ENCODE measurements at places on chromosomes 5 and 9.

GRCh38 chr9:90147426-90147825 is 495.2 kb downstream of the DIRAS2 start:
- DNase-seq = no peak

DNA sequence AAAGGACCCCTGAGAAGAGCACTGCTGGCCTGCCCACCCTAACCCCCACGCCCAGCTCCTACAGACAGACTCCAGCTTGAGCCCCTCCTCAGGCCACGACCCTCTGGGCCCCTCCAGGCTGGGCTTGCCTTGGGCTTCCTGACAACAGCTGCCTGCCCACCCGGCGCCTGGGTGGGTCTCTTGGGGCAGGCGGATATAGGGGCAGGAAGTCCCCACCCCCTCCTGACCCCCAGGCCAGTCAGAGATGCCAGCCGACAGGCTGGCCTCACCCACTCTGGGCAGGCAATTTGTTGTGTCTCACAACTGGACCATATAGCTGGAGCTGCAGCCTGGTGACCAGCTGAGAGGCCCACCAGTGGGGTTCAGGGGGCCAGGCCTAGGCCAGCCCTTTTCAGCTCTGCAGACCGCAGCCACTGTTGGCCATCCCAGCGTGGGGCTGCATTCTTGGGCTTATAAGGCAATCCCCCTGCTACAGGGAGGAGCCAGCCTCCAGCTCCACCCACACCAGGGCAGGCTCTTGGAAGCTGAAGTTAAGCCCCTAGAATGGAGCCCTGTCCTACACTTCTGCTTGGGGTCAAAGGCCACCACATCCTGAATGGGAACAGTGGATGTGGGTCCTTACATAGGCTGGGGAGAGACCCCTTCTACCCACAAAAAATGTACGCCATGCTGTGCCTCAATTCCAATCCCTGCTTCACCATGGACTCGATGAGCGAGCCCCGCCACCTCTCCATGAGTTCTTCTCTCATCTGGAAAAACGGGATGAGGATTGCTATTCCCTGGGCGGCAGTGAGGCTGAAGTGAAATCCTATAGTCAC is 2.0 kb downstream of the PDLIM7 start:
- no peak for DNase-seq

DNA sequence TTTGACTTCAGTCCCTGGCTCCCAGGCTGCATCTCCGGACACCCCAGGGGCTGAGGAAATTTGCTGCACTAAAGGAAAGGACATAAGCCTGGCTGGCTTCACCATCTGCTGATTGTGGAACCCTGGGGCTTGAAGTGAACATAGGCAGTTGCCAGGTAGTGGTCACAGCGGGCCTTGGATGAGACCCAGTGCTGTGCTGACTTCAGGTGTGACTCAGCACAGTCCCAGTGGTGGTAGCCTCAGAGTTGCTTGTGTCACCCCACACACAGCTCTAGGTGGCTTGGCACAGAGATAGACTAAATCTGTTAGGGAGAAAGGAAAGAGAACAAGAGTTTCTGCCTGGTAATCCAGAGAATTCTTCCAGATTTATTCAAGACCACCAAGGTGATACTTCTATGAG is 36.1 kb upstream of the RUSC2 start:
- no peak for DNase-seq

DNA sequence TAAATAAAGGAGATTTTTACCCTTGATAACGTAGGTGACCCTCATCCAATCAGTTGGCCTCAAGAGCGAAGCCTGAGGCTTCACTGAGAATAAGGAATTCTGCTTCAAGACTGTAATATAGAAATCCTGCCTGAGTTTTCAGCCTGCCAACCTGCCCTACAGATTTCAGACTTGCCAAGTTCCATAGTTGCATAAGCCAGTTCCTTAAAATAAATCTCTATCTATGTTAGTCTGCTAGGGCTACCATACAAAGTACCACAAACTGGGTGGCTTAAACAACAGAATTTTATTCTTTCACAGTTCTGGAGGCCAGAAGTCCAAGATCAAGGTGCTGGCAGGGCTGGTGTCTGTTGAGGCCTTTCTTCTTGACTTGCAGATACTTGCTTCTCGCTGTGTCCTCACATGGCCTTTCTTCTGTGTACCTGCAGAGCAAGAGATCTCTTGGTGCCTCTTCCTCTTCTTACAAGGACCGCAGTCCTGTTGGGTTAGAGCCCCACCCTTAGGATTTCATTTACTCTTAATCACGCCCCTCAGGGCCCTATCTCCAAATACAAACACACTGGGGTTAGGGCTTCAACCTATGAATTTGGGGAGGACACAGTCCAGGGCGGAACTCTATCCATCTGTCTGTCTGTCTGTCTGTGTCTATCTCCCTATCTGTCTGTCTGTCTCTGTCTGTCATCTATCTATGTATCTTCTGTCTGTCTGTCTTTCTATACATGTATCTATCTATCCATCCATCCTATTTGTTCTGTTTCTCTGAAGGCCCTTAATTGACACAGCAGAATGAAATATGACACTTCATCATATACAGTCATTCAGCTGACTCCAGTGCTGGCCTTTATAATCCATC is 17.0 kb upstream of the CMBL start:
- no peak for DNase-seq

DNA sequence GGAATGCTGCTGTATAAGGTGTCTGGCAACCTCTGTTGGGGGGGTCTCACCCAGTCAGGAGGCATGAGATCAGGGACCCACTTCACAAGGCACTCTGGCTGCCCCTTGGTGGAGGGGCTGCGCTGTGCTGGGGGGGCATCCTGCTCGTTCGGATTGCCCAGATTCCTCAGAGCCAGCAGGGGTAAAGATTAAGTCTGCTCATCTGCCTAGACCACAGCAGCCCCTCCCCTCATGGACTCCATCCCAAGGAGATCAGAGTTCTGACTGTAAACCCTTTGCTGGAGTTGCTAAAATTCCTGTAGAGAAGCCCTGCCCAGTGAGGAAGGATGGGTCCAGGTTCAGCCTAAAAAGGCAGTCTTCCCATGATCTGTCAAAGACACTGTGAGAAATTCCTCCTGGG is 262.0 kb upstream of the C9orf72 start:
- no peak for DNase-seq

GRCh38 chr9:93320591-93321219 is 130.8 kb upstream of the FAM120A start:
- DNase-seq = no peak

GRCh38 chr9:136994180-136994887 is 2.0 kb downstream of the CLIC3 start:
- no peak for DNase-seq

DNA sequence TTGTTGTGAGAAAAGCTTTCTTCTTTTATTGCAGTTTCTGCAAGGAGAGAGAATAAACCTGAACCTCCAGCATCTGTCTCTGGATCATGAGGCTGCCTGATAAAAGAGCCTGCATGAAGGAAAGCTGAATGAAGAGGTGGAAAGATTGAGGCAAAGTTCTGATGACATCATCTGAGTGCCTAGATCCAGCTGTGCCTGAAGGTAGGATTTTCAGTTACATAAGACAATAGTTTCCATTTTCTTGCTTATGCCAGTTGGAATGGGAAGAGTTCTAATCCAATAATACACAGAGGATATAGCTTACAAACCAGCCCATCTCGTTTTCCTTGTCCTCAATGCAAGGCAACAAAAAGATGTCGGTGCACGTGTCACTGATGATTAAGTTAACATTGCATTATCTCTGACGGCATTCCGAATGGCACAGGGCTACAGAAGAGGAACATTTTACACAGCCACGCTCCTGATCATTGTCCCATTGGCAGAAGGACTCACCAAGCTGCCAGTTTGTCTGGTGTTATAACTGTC is 105.5 kb upstream of the ERCC6L2 start:
- DNase-seq = no peak

- DNase-seq = no peak
Observed at GRCh38 chr5:132499440-132500243, 9.1 kb upstream of the IRF1 start.

DNA sequence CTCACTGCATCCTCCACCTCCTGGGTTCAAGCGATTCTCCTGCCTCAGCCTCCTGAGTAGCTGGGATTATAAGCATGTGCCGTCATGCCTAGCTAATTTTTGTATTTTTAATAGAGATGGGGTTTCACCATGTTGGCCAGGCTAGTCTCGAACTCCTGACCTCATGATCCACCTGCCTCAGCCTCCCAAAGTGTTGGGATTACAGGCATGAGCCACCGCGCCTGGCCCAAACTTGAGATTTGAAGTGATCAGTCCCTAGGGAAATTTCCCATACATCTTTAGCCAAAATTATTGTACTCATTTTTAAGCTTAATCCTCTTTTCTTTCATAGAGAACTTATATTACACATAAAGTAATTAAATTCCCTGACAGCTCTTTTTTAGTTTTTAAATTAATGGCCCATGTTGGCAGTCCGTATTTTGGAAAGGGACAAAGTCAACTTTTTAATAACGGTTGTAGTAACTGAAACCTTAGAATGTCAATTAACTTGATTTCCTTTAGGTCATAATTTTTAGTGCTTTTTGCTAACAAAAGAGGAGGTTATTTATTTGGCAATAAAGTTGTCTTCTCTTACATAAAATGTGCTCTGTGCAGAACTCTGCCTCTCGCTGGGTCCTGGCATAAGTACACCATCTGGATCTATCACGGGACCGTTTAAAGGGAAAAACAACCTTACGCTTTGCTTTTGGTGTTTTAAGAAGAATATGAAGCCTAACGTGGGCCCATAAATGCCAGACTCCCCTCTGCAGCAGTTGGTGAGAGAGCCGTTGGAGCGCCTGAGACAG is 142.3 kb upstream of the OTULINL start:
- no peak for DNase-seq

GRCh38 chr5:128736553-128736952 is 198.5 kb upstream of the FBN2 start:
- no peak for DNase-seq

- DNase-seq = no peak
Observed at GRCh38 chr9:92723801-92724323, 40.8 kb downstream of the BICD2 start.

DNA sequence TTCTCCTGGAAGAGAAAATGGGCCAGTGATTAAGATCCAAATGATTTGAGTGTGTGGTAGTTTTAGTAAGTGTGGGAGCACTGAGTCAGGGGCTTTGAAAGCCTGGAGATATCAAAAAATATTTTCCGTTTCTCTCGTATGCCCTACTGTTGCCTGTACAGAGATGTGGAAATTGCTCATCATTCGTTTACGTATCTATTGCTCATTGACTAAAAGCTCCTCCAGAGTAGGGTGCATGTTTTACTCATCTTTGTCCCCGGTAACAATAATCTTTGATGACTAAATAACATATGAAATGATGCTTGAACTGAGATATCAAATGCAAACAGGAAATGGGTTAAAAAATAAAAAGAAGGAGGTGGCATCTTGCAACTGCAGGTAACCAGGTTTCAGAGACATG is 114.2 kb upstream of the FST start:
- DNase-seq = no peak

- no peak for DNase-seq
Observed at GRCh38 chr5:181222630-181223057, 437 bp upstream of the TRIM41 start.

DNA sequence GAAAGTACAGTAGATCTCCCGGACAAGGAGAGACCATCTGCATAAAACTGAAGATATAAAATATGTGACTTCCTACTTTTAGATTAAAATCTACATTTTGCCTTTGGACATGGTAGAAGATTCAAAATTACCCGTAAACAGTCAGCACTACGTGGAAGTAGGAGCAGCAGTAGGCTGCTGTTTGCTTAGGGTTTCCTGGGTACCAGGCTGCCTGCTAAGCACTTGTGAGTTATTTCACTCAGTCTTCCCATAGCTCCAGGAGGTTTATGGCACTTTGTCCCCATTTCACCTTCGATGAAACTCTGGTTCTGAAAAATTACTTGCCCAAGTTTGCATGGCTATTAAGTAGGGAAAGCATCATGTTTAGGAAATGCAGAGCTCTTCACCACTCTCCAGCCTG is 92.6 kb downstream of the STK32A start:
- DNase-seq = no peak

DNA sequence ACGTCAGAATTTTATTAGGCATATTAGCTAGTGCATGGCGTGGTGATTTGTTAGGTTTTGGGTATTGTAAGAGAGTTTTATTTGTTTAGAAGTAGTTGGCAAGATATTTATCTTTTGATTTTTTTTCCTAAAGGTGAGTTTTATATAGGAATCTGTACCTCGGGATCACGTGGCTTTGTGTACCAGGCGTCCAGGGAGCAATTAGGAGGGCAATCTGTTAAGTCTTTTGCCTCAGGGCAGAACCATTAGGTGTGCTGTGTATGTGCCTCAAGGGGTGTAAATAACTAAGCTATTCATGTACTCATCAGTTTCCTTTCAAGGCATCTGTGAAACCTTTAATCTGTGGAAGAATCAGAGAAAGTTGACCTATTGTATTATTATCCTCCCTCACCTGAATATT is 39.4 kb downstream of the ZSWIM6 start:
- DNase-seq = no peak
